ELF-1 (cell line): ENCODE measurements at places on chromosomes 11 and 22.

DNA sequence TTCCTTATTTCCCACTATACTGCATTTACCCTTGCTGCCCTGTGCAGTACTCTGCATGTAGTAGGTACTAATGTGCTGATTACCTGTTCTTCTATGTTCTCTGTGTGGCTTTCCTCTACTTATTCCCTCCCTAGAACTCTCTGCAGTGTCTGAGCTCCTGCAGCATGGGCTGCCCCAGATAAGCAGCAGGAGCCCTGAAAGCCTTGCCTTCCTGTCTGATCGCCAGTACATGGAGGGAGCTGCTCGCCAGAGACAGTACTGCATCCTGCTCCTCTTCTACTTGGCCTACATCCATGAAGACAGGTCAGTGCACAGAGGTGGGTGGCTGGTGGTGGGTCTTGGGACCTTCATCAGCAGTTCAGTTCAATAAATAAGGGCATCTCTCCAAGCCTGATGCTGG is 42.2 kb upstream of the CCDC134 start:
- DNase-seq, result no peak

DNA sequence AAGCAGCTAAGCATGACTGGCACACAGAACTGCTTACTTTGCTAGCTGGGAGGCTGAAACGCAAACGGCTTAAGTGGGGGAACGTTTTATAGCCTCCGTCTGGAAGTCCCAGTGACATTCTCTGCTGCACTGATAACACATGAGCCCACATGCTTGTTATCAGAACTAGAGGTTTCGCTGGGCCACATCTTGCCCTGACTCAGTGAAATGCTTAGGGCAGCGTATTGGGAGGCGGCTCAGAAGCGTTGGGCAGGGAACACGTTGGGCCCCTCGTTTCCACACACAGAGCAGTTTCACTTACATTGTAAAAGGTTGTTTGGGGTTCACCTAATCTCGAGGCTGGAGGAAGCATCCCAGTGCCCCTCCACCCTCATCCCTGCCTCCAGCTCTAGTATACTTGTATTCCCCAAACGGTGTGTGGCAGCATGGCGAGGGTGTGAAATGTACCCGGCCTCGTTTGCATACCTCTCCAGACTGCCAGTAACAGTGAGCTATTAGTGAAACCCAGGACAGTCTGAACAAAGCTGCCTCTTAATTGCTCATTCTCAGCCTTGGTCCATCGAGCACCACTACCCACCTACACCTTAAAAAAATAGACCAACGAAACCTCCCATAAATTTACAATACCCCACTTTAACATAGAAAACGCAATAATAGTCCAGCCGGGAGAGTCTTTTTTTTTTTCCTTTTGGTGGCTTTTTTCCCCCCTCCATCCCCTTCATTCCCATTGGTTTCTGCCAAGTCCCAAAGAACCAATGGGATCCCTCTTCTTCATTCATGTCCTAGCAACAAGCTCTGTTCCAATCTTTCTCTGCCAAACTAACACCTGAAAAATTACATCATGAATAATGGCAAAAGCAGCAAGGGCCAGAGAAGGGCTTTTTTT is 218.8 kb upstream of the SORL1-AS1 start:
- DNase-seq, result no peak

- peak; percentile 95 for DNase-seq
These were observed 11.5 kb downstream of the YPEL4 start for GRCh38 chr11:57638005-57638781.

GRCh38 chr11:100635194-100635593 is 51.9 kb upstream of the ARHGAP42 start:
- no peak for DNase-seq

GRCh38 chr22:25053153-25053805 is 100.8 kb downstream of the KIAA1671 start:
- no peak for DNase-seq

- DNase-seq, result no peak
These were observed 5.3 kb downstream of the ARVCF start for GRCh38 chr22:20011123-20011992.

DNA sequence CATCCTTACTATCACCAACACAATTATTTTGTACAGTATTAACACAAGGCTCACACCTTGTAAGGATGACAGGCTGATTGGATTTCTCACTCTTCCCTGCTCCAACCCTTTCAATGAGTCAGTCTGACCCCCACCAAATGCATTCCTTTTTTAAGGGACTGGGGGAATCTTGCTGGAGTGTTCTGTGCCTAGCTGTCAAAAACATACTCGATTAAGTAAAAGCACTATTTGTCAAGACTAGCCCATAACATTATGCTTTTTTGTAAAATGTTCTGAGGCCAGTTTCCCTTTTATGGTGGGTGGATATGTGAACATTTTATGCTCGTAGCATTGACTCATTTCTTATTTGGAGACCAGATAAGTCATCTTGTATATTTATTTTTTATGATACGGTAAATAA is 87.2 kb downstream of the PDHX start:
- no peak for DNase-seq

GRCh38 chr22:49481659-49482399 is 345.8 kb downstream of the BRD1 start:
- DNase-seq, result peak; percentile 36

DNA sequence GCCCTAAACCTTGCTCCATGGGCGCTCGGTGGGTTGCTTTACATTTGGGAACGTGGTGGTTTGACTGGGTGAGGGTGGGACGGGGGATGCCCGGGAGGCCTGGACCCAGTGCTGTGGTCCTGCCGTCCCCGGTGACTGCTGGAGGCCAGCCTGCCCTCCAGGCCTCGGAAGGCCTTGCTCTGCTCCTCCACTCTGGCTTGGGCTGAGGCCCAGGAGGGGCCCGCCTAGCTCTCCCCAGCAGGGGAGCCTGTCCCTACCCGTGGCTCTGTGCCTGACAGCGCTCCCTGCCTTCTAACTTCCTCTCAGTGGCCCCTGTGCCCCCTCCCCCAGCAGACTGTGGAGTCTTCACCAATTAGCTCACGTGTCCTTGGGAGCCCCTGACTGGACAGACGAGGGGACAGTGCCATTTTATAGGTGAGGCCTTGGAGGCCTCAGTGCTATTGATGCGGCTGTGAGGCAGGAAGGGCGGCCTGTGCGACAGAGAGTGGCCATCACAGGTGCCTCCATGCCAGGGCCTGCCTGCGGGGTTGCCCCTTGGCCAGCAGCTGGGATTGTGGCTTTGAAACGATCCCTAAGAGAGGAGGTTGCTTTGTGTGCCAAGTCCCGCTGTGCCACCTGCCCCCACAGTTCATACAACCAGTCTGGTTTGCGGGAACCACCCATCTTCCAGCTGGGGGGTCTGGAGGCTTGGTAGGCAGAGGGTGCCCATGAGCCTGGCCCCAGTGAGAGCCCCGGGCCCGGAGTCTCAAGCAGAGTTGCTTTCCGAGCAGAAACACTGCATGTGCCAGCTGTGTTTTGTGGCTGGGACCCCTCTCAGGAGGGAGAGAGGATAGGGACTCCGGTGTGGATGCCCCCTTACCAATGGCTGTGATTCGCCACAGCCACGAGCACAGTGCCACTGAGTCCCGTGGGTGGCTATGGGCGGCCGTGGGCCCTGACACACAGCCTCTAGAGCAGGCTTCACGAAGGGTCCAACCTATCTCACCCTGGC is 17.7 kb downstream of the TPCN2 start:
- DNase-seq, result no peak

GRCh38 chr22:35660291-35661127 is 12.3 kb downstream of the APOL6 start:
- no peak for DNase-seq

DNA sequence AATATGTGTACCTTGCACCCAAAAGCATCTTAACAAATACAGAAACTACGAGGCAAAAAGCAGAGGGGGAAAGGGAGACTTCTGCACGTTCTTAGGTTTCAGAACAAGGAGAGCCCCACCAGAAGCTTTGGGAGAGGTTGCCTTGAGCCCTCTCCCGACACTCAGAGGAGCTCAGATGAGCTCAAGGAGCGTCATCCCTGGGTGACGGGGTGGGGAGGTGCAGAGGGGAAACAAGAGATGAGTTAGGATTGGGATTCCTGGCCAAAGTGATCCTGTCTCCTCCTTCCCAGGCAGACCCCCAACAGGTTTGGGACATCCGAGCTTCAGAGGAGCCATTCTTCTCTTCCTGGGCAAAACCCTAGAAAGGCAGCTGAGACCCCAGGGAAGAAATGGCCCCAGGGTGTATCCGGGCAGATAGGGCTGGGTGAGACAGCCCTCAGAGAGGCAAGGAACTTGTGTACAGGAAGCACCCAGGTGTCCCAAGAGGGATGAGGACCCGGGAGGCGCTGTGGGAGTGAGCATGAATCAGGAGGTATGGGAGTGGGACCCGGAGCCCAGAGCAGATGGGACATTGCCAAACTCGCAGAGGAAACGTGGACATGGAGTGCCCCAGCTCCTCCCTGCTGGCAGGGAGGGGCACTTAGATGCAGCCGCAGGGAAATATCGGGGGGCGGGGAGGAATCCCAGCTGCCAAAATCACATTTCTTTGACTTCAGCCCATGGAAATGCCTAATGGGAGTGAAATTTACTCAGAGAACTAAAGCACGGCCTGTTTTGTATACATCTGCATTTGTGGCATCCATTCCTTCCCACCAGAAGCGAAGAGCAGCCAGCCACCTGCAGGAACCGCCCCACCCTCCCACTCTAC is 12.4 kb downstream of the C1QTNF6 start:
- DNase-seq, result no peak

DNA sequence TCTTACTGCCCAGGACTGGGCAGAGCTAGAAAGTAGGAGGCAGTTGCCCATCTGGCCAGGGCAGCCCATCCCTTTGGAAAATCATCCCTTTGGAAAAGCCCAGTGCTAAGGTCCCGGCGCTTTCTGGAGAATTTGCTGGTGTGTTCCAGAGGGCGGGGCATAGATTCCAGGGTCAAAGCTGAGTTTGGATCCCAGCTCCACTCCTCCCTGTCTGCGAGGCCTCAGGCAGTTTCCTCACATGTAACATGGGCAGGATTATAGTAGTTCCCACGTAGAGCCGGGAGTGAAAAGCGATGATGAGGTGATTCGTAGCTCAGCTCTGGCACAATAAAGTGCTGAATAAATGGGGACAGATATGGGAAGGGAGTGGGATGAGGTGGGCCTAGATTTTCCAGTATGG is 31.4 kb upstream of the LRRC10B start:
- no peak for DNase-seq

GRCh38 chr11:65919573-65920371 is 546 bp downstream of the DRAP1 start:
- DNase-seq, result peak; percentile 34

GRCh38 chr11:47724041-47724729 is 9.0 kb upstream of the AGBL2 start:
- no peak for DNase-seq

DNA sequence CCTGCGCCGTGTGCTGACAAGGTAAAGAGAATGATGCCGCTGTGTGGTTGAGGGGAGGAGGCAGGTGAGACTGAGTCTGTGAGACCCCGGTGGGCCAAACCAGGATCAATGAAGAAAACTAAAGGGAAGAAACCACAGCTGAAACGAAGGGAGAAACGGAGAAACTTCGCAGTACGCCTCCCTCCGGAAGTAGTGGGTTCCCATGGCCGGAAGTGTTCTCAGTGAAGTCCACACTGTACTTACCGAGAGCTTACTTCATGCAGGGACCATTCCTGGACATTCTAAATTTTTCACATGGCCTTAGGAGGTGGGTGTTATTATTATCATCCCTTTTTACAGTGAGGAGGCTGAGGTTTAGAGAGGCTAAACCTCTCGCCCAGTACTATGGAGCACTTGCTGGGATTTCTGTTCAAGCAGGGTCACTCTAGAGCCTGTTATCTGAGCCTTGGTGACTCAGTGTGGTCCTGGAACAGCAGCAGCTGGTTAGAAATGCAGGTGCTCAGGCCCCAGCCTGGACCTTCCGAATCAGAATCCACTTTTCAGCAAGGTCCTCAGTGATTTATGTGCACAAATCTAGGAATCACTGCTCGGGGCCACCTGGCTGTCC is 17.9 kb downstream of the CD5 start:
- DNase-seq, result no peak

GRCh38 chr22:24400034-24400725 is 27.2 kb upstream of the ADORA2A start:
- DNase-seq, result no peak

DNA sequence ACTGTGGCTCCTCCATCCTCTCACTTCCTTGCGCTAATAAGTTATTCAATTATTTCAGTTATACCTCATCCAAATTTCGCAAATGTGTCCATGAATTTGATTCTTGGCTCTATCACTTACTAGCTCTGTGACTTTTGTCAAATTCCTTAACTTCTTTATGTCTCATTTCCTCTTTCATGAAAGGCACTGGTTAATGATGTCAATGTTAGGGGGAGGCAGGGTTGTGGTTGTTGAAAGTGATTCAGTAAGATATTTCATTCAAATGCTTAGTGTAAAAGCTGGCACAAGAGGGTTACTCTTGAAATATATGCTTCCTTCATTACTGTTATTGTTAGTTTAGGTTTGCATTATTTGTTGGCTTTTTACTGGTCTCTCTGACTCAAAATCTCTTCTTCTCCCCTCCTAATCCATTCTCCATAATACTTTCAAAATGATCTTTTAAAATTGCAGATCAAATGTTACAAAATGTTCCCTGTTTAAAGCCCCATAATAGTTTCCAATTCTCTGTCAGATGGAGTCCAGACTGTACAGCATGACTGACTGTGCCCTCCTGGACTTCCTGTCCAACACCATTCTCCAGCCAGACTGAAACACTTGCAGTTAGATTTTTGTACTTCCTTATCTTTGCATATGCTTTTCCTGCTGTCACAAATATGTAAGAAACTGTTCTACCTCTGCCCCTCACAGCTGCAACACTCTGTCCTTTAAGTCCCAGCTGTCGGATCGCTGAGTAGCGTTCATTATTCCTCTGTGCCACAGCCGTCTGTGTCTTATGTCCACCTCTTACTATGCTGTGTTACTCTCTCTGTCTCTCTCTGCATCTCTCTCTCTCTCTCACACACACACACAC is 510.6 kb upstream of the RAG2 start:
- no peak for DNase-seq

GRCh38 chr11:34126959-34127848 is 21.8 kb downstream of the NAT10 start:
- DNase-seq, result no peak

GRCh38 chr11:837189-837989 is 4.6 kb downstream of the CD151 start:
- no peak for DNase-seq

GRCh38 chr11:130315354-130315970 is 745 bp upstream of the ZBTB44 start:
- peak; percentile 46 for DNase-seq

DNA sequence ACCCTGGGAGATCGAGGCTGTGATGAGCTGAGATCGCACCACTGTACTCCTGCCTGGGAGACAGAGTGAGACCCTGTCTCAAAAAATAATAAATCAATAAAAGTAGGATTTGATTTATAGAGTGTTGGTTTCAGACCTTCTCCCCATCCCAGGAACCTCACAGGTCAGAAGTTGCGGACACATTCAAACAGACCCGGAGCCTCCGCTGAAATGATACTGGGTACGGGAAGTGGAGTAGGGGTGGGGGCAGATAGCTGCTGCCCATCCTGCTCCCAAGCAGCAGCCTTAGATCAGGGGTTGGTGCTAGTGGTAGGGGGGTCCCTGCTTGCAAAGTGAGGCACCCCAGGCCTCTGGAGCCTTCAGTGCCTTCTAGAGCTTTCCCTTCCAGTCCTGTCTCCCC is 7.8 kb downstream of the PRDM11 start:
- DNase-seq, result no peak
